ENCODE measurements at places on chromosomes 7 and 10.

DNA sequence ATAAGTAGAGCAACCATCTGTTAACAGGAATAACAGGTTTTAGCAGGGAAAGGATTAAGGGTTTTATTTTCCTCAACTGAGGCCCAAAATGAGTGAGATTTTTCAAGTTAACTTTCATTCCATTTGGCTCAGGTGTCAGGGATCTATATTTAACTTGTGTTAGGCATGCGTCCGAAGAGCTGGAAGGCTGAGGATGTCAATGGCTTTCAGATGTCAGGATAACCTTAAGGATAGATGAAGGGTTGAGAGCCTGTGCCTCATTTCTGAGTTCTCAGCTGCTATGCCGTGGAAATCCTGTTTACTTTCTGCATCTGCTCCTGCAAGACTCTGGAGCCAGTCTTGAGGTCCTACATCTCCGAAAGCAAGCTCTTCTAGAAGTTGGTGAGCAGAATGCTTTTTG, 36.4 kb upstream of the CD36 start:
- DNase-seq = no peak

- DNase-seq = no peak
Measured at GRCh38 chr10:30182191-30183054, 123.0 kb upstream of the JCAD start.

DNA sequence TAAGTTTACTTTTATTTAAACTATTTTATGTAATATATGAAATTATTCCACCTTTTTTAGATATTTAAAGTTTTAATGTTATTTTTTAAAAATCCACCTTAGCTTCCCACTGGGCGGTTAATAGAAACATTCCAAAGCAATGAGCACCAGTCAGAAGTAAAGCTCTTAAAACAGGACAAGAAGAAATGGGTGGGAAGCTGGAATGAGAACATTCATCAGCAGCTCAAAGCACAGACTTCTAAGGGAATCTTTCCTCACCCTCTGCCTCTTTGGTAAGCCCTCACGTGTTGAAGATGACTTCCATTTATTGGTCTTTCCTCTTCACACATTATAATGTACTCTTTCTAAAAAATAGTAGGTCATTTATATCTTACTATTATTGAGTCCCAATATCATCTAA, 3.1 kb downstream of the AGMO start:
- no peak for DNase-seq

- DNase-seq = no peak
Measured at GRCh38 chr10:96743988-96744585, 23.8 kb upstream of the PIK3AP1 start.

DNA sequence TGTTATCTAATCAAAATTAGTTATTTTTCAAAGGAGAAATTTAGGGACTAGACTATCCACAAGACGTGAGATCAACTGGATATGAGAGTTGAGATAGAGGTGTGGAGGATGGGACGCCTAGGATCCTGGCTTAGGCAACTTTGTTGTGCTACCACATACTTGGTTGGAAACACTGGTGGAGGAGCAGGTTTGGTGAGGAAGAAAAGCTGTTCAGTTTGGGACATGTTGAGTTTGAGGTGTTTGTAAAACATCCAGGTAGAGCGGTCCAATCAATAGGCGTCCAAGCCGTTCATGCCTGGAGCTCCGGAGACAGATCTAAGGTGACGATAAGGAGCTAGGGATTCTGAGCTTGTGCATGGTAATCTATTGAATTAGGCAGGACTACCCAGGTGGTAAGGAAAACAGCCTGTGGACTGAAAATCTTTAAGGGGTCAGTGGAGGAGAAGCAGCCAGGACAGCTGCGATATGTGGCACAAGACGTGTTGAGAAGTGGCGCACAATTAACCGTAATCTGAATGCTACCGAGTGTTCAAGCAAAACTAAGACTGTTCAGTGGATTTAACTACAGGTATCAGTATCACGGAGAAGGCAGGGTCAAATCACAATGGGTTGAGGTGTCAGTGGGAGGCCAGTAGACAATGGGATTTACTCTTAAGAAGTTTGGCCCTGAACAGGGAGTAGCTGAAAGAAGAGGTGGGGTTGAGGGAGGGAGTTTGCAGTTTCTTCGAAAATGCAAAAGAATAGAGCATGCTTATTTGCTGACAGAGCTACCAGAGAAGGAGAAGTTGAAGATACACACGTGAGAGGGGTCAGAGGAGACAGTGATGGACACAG, 16.1 kb upstream of the TRPV6 start:
- DNase-seq = no peak

DNA sequence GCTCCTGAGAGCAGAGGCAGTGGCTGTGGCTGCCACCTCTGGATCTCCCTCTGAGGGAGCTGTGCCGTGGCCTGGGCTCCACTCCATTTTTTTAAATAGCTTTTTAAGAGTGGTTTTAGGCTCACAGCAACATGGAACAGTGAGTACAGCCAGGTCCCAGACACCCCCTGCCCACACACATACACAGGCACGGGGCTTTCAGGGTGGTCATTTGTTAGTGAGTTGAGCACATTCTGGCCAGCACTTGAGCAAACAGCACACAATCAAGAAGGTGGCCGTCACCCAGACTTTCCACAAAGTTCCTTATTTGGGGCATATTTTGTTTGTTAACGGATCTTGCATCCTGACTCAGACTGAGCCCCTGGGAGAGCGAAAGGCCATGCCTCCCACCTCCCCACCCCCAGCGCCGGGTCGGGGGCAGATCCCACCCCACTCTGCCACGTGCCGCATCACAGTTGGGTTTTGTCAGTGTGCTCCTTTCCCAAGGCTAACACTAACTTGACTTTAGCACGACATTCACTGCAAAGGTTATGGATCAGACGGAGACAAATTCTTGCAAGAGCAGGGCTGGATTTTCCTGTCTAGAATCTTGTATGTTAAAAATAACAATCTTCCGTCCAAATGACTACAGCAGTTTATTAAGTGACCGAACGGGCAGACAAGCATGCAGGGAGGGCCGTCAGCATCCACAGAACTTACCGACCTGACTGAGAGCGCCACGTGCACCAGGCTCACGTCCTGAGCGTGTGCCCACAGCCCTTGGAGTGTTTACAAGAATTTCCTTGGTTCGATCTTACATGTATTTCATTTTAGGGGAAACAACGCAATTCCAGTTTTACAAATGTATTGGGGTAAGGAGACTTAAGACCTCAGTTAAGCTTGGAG, 156.5 kb upstream of the NPS start:
- peak; percentile 74 for DNase-seq

DNA sequence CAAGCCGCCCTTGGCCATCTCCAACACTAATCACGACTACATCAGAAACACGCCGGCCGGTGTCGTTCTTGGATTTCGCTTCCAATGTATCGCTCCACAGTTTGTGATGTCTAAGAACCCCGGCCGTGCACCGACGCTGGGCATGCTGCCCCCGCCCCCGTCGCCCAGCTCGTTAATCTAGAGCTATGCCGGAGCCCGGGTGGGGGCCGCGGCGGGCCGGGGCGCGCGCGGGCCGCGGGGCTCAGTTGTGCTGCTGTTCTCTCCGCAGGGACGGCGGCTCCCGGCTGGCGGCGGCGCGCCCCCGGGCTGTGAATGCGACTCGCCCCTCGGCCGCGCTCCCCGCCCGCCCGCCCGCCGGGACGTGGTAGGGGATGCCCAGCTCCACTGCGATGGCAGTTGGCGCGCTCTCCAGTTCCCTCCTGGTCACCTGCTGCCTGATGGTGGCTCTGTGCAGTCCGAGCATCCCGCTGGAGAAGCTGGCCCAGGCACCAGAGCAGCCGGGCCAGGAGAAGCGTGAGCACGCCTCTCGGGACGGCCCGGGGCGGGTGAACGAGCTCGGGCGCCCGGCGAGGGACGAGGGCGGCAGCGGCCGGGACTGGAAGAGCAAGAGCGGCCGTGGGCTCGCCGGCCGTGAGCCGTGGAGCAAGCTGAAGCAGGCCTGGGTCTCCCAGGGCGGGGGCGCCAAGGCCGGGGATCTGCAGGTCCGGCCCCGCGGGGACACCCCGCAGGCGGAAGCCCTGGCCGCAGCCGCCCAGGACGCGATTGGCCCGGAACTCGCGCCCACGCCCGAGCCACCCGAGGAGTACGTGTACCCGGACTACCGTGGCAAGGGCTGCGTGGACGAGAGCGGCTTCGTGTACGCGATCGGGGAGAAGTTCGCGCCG, 1.9 kb downstream of the VWC2 start:
- DNase-seq = no peak

DNA sequence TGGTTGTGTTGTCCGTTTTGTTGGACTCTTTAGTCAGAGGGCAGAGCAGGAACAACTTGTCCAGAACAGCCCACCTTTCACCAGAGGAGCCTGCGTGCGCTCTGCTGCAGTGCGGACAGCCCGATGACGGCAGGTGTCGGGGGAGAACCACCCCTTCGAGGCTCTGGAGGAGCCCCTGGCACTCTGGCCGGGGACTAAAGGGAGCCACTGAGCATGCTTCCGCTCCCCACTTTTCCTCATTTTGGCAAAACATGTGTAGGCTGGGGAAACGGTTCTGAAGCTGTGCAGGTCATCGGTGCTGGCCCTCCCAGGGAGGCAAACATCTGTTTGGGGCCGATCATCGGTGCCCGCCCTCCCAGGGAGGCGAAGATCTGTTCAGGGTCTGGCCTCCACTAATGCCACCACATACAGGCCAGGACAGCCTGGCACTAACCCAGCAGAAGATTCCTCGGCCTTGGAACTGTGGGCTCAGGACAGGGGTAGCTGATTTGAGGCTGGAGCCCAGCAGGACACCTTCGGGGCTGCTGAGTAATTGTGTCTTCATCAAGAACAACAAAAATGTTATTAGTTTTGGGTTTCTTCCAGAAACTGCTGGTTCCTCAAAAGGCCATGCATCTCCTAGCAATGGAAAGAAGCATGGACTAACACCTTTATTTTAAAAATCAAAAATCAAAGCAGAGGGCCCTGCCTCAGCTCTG, 124.4 kb upstream of the TCERG1L start:
- DNase-seq = no peak

DNA sequence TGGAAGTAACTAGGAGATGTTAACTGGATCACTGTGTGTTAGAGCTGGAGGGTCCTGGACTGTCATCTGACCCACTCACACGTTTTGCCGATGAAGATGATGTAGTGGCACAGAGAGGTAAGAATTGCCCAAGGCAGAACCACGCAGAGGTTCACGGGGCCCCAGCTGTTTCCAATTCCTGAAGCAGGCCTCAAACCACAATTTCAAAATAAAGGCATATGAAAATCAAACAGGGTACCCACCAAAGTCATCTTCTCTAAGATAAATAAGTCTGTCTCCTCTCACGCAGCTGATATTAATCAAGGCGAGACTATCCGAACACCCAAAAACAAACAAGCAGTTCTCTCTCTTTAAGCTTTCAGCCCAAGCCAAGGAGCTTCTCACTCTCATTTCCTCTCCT, 113.3 kb upstream of the JCAD start:
- DNase-seq = no peak

GRCh38 chr10:69866688-69867461, 65.2 kb downstream of the COL13A1 start:
- DNase-seq = no peak

GRCh38 chr7:138924501-138925225, 56.5 kb downstream of the KIAA1549 start:
- DNase-seq = peak; percentile 43

DNA sequence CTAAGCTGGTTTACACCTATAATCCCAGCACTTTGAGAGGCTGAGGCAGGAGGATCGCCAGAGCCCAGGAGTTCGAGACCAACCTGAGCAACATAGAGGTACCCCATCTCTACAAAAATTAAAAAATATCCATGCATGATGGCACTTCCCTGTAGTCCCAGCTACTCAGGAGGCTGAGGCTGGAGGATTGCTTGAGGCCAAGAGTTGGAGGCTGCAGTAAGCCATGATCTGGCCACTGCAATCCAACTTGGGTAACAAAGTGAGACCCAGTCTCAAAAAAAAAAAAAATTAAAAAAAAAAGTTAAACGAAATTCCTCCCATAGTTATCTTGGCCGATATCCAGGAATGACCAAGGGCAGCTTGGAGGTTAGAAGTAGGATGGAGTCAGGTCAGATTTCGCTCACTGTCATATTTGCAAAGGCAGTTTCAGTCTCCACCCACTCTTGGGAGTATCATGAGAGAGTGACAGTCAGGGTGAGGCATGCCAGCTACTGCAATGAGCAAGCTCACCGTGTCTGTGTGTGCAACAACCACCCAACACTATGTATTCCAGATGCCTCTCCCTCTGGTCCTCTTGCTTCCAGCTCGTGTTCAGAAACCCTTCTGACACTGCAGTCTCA, 6.0 kb upstream of the ZDHHC4 start:
- no peak for DNase-seq

Measured in upper lobe of left lung (tissue), 6 donors.